NCI-H1436 treated with DMSO at 0.1 percent for 48 hours (cell line): ENCODE measurements at places on chromosomes 7 and 10.

- peak; percentile 46 for DNase-seq
Measured at GRCh38 chr10:86287966-86288579, 78.5 kb downstream of the GRID1 start.

DNA sequence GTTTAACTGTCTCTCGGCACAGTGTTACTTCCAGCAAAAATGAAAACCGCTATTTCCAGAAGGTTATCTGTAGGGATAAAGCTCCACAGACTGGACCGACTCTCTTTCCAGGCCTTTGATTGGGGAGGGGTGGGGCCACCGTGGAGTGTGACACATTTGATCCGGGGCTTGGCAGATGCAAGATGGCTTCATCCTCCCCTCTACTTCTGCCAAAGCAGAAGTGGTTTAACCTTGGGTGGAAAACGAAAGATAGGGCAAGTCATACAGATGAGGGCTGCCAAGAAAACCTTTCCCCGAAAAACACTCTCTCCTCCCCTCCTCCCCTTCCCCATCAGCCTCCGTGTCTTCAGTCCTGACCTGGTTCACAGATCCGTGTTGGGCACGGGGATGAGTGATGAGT is 139.7 kb upstream of the SH2B2 start:
- DNase-seq: no peak

DNA sequence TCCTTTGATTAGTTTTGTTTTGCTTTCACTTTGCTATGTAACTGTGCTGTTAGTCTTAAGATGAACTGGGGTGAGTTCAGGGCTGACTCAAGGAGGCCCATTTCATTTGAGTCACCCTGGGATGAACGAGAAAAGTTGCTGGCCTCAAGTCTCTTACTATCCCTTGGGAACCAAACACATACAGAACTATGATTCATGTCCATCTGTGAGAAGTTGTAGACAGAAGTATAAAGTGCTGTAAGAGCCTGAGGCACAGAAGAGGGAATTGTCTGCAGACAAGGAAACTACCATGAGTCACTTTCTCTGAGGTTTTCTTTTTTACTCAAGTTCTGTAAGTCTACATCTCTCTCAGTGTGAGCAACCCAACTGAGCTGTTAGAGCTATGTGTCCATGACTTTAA is 179.8 kb upstream of the CSTF2T start:
- no peak for DNase-seq

DNA sequence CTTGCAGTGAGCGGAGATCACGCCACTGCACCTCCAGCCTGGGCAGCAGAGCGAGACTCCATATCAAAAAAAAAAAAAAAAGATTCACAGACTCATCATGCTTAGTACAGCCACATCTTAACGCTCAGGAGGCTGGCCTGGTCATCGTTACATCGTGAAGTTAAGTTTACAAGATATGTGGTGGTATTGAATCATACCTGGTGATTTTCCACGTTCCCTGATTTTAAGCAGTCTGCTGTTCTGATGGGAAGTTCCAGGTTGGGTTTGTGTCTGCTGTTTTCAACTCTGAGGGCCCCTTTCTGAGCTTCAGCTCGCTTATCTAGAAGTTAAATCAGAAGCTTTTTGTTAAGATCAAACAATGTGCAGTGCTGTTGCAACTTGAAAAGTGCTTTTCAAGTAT is 6.9 kb downstream of the PPP2R2D start:
- no peak for DNase-seq

DNA sequence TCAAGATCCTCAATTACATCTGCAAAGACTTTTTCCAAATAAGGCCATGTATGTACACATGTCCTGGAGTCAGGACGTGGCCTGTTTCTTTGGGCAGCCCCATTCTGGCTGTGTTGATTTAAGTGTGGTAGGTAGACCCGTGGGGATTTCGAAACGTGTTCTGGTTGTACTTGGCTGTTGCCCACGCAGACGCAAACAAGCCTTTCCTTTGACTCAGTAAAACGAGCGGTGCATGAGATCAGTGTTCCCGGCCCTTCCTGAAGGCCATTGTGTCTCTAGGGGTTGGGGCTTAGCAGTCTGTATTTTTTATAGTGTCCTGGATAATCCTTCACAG is 64.8 kb upstream of the DNAJB6 start:
- DNase-seq: no peak

GRCh38 chr7:48351900-48352299 is 180.6 kb downstream of the ABCA13 start:
- DNase-seq: no peak

- no peak for DNase-seq
Measured at GRCh38 chr10:73641328-73642060, at the start of gene MYOZ1. Gene MYOZ1 (minus strand): TSS chr10:73641474. CDS start chr10:73640017, 1,457 bp downstream.

- no peak for DNase-seq
Measured at GRCh38 chr10:31296754-31297153, 22.3 kb upstream of the ZEB1 start.

- DNase-seq: no peak
Measured at GRCh38 chr7:143415742-143416397, 7.2 kb upstream of the EPHA1 start.

DNA sequence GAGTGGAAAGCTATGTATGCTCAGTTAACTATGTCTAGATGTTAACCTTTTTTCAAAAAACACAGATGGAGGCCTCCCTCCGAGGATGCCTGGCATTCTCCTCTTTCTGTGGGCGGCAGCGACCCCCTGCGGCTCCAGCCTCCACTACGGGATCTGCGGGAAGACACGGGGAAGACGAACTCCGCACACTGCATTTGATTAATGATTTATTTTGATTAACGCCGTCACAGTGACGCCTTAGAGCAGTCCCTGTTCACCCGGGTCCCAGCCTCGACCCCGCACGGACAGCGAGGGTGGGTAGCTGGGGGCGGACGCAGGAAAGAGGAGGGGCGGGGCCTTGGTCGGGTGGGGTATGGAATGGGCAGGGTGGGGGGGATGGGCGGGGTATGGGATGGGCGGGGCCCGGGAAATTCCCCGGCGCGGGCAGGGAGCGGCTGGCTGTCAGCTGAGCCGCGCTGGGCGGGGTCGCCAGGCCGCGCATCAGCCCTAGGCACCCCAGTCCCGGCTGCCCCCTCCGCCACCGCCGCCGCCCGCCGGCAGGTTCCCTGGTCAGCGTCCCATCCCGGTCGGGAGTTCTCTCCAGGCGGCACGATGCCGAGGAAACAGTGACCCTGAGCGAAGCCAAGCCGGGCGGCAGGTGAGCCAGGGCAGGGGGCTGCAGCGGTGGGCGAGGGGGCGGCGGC is at the start of gene OPTN:
OPTN (plus strand) TSS at position 498 of the 683 bp plus-strand sequence. CDS start 8,960 bp downstream, outside the sequence.
- peak; percentile 46 for DNase-seq

- no peak for DNase-seq
Measured at GRCh38 chr7:2680792-2681490, 7.1 kb upstream of the AMZ1 start.

DNA sequence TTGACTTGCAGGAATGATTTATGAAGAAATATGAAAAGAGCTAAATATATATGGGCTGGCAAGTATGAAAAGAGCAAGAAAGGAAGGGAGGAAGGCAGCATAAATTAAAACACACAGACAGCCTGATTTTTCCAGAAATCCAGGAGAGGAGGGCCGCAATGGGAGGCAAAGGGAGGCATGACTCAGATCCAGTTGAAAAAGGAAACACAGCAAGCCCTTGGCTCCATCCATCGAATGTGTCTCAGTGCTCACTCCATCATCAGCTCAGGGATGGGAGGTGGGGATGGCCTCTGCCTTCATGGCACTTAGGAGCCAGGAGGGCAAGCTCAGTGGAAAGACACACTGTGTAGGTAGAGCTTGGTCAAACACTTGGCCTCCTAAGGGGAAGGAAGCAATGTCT is 75.7 kb upstream of the PDZD8 start:
- no peak for DNase-seq
